Effector memory CD8-positive, alpha-beta T cell (primary cell): ENCODE measurements at places on chromosomes 6 and 20.

- no peak for DNase-seq
Measured at GRCh38 chr20:8901237-8902025, 167.5 kb upstream of the PLCB4 start.

DNA sequence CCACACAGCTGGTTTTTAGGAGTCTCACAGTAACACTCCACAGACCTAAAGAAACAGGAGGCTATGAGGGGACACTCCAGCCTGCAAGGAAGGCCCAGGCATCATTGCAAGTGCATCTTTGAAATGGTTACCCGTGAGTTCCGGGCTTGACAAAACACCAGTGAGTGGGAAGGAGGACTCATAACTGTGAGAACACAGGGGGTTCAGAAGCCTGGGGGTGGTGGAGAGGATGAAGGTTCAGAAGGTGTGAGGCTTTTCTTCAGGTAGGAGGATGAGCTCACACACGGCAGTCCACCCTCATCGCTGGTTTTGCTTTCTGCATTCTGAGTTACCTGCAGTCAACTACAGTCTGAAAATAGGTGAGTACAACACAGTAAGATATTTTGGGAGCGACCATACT lies 39.9 kb downstream of the MAP7 start:
- no peak for DNase-seq

DNA sequence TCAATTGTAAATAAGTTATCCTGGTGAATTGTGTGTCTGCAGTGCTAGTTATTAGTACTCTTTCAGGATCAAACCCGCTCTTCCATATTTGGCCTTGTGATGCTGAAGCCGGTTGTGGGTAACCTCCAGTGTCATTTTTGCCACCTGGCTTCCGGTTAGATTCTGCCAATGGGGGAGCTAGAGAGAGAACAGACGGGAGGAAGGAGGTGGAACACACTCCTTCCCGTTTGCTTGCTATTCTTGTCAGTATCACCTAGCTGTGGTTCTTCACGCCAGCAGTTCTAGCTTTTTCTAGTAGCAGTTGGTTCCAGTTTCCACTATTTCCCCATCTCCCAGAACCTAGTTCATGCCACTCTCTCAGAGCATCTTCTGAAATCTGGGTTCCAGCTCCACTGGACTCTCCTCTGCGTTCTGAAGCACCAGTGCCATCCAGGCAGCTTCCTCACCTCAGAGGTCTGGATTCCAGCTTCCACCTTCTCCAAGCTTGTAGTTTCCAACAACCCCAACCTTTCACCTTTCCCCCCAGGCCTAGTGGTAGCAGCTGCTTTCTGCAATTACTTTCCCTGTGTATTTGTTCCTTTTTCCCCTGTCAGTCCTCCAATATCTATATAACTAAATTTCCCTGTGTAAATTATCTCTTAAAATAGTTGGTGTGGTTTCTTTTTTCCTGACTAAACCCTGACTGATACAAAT lies 46.9 kb upstream of the LOC128125822 start:
- no peak for DNase-seq

DNA sequence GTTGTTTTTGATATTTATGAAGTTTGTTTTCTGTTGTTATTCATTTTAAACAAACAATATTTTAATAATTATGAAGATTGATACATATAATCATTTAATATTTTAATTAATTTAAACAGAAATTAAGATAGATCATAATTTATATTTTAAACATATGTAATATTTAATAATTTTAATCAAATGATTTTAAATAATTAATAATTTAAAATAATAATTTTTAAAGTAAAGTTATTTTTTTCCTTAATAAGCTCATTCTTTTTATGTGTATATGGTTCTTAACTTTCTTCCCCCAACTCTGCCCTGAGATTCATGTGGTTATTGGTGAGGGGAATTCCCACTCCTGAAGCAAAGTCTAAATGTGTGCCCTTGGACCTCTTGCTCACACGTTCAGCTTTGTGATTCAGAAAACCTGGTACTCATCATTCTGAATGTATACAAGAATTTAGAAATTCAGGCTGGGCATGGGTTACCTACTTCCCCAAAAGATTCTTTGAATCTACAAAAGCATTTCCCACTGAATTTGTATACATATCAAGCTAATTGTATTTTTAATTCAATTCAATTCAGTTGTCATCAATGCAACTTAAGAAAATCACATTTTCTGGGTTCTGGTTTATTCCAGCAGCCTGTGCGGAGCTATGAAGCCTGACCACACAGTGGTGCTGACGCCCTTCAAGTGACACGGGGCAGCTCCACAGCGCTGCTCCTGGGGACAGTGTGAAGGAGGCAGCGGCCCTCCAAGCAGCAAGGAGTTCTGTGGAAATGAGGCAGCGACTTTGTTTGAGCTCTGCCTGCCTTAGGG lies 168.9 kb upstream of the UST start:
- peak; percentile 37 for DNase-seq

DNA sequence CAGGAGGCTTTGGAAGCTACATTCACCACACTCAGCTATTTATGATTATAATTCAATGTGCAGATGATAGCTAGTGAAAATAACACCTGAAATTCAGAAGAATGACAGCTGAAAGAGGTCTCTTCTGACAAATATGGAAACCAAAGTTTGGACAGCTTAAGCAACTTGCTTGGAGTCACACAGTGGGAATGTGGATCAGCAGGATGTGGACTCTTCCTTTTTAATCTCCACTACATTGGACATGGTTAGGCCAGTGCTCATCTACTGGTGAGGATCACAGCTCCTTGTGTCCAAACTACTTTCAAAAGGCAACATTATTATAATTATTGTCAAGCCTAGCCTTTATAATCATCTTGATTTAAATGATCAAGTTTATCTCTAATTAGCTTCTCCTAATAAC lies 10.4 kb downstream of the TRAPPC3L start:
- DNase-seq = no peak
